Melanocyte of skin (primary cell): ENCODE measurements at places on chromosomes 1 and 21. TPM values are rescaled to one million over a fixed set of nuclear protein-coding genes. Genes with fewer than 3 reads are reported as not detected.

Gene MAN1A2
- 31.3 and 47.6 TPM in 2 replicates for total RNA-seq

Gene AZIN2
- 8.9 and 19.6 TPM in 2 replicates for total RNA-seq

Gene S100A16
- 26.8 and 34.3 TPM in 2 replicates for total RNA-seq

Gene OR2L2
- not detected in 2 replicates for total RNA-seq
